Activated naive CD8-positive, alpha-beta T cell treated with anti-CD3 and anti-CD28 coated beads, Interleukin-2, amount 50 U/mL, for 16 hours (primary cell): ENCODE measurements at places on chromosomes 2 and 18.

DNA sequence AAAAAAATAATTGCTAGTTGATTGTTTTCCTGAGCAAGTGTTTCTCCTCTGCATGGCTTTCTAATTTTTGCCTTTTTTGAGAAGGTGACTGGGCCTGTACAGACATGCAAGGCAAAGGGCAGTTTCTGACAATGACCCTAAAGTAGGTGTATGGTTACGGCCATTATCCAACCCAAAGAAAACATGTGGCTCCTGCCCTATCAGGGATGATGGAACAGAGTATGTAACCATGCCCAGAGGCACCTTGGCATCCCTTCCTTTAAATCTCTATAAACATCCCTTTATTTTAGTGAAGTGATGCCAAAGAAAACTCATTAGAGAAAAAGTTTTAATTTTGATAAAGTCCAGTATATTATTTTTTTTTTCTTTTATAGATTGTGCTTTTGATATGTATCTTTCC, 217.5 kb downstream of the LPIN1 start:
- no peak for DNase-seq

DNA sequence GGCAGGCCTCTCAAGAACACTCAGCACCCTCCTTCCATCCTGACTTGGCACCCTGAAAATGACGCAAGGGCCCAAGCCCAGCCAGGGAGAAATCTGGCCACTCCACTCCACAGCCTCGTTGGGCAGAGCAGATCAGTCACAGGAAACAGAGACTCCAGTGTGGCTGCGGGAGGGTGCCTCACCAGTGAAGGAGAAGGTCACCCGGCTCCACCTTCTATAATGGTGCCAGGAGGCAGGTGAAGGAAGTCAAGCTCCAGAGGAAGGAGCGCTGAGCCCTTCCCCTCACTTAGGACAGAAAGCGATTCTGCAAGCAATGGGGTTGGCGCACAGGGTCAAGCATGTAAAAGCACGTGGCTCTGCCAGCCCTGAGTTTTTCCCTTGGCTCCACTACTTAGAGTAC, 35.3 kb downstream of the CRACDL start:
- no peak for DNase-seq

DNA sequence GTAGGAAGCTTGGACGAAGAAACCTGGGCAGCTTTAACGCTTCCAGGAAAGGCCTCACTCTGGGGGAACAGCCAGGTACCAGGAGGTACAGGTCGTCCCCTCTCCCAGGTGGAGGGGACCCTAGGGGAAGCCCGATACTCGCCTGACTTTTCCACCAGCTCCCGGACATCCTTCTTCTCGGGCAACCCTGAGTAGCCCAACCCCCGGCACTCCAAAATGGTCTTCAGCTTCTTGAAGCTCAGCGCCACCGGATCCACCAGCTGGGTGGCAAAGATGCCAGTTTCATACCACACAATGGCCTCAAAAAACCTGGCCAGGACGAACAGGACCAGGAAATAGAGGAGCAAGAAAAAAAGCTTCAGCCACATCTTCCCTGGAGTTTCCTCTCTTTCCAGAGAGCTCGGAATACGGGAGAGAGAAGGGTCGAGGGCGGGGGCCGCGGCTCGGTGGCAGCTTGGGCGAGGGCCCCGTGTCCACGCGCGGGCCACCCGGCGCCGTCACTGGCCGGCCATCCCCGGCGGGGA, 1.1 kb downstream of the RNF103 start:
- no peak for DNase-seq

DNA sequence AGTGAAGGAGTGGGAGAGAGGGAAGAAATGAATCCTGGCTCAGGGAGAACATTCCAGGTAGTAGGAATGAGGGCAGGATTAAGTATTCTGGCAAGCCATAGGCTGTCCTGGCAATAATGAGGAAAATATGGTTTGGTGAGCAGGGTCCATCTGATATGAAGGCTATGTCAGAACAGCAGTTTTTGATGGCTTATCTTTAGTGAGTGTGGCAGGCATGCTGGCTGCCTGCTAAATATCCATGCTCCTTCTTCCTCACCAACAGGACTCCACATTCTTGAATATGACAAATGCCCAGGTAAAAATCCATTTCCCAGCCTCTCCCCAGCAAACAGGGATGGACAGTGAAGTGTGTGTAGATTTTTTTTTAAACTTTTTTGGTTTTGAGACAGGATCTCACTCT, 13.2 kb upstream of the CTIF start:
- DNase-seq: no peak

GRCh38 chr2:195520671-195521155, 136.3 kb upstream of the SLC39A10 start:
- no peak for DNase-seq

- DNase-seq: no peak
Measured at GRCh38 chr2:3827673-3828575, 124.5 kb downstream of the DCDC2C start.

GRCh38 chr18:40250236-40250635, 1704.8 kb upstream of the PIK3C3 start:
- no peak for DNase-seq

DNA sequence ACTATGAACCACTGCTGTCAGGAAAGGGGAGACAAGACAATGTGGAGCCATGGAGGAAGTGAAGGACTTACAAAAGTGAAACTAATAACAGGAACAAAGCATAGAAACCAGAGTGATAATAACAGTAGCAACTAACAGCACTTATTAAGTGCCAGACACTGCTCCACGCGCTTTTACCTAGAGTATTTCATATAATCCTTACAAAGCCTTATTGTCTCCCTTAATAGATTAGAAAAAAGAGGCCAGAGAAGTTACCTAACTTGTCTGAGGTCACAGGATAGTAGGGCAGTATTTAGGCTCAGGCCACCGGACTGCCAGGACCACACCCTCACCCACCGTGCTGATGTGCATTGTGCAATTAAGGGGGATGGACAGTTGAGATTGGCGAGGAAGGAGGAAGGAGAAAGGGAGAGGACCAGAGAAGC, 98.6 kb upstream of the NFU1 start:
- no peak for DNase-seq

DNA sequence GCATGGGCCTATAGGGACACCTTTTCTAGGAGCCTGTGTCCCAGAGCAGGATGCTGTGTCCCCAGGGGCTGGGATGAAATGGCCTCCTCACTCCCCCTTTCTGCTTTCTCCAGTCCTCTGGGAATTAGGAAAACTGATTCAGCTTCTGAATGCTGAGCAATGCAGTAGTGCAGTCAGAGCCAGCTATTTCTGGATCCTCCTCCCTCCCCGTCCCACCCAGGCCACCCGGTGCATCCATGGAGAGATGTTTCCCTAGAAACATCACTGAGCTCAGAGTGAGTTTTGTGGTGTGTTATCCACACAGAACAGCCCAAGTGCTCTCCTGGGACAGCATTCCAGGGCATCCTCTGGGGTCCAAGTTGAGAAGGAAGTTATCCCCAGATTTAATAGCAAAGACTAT, 125.5 kb downstream of the LOXHD1 start:
- DNase-seq: no peak

DNA sequence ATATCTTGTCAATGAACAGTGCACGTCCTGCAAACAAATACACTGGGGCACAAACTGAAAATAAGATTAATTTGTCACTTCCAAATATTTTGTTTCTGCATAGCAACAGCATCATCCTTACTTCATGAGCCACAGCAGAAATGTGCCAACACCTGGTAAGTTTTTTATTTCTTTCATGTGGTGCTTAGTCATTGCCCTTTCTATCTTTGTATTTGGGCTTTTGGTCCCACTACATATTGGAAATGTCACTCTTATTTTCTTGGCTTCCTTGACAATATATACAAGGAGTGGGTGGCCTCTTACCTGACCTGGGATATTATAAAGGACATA, 208.0 kb downstream of the RBM43 start:
- no peak for DNase-seq
